GDM1 (cell line): ENCODE measurements at places on chromosomes 3 and 15.

DNA sequence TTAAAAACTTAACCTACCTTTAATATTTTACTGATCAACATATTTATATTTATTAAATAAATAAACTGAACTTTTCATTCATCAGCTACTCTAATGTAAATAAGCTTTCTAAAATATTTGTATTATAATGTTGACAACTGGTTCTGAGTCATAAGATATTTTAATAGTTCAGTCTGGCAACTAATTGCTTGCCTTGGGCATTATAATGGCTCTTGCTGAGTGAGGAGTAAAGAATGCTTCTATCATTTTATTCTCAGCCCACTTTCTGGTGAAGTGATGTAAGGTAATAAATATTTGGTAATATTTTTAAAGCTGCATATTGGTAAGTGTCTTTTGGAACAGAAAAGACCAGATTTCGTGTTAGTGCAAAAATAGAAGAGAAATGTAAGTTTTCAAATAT, 81.5 kb downstream of the DIPK2A start:
- no peak for DNase-seq

- DNase-seq = no peak
These were observed 124.3 kb upstream of the PRICKLE2 start for GRCh38 chr3:64349551-64349950.

- no peak for DNase-seq
These were observed 186.0 kb upstream of the KBTBD8 start for GRCh38 chr3:66812136-66812535.

GRCh38 chr3:171049861-171050444, 23.4 kb upstream of the SLC2A2 start:
- no peak for DNase-seq

- no peak for DNase-seq
These were observed 43.5 kb upstream of the SLC41A3 start for GRCh38 chr3:126127452-126127851.

- DNase-seq = no peak
These were observed 128.2 kb upstream of the PLXNA1 start for GRCh38 chr3:126854666-126855065.

GRCh38 chr15:49075881-49076280, 29.6 kb upstream of the SECISBP2L start:
- no peak for DNase-seq

DNA sequence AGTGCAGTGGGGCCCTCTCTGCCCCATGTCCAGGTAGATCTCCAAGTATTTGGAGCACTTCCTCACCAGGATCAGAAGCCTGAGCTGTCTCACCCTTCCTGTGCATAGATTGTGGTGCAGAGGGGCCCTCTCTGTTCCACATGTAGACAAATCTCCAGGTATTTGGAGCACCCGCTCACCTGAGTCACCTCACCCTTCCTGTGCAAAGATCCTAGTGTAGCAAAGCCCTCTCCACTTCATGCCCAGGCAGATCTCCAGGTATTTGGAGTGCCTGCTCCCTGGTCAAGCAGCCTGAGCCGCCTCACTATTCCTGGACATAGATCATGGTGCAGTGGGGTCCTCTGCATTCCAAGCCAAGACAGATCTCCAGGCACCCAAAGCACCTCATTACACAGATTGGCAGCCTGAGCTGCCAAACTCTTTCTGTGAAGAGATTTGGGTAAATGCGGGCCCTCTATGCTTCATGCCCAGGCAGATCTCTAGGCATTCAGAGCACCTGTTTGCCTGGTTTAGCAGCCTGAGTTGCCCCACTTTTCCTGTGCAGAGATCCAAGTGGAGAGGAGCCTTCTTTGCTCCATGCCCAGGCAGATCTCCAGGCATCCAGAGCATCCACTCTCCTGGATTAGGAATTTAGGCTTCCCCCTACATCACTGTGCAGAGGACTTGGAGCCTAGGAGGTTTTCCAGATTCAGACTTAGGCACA, 249.8 kb downstream of the AGBL1 start:
- DNase-seq = no peak

DNA sequence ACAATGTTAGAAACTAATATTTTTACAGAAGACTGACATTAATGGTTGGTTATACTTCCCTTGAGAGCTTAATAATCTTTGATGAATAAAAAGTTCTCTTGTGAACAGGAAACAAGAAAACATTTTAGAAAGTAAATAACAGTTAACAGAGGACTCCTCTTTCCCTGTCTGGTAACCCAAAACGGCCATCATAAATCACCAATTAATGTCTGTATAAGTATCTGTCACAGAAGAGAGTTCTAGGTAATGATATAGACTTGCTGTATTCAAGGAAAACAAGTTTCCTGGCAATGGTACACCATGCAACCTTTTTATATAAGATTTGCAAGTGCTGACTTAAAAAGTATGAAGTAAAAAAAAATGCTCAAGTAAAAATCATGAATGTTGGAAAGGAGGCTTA, 426.7 kb downstream of the SOX2 start:
- no peak for DNase-seq

DNA sequence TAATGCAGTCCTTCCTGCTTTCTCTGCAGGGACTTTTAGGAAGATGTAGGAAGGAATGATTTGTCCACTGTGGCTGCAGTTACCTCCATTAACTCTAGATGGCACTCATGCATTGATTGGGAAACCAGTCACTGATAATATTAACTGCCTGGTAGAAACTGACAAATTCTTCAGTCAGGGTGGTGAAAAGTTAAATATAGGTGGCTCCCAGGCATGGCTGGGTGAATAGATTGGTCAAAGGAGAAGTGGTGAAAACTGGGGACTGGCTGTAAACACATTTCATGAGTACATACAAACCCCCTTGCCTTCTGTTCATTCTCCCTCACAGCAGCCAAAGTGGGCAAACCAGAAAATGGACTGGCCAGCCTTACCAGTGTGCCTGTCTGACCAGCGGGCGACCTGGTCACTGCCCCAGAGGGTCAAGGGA, 333.4 kb downstream of the THSD4 start:
- no peak for DNase-seq

DNA sequence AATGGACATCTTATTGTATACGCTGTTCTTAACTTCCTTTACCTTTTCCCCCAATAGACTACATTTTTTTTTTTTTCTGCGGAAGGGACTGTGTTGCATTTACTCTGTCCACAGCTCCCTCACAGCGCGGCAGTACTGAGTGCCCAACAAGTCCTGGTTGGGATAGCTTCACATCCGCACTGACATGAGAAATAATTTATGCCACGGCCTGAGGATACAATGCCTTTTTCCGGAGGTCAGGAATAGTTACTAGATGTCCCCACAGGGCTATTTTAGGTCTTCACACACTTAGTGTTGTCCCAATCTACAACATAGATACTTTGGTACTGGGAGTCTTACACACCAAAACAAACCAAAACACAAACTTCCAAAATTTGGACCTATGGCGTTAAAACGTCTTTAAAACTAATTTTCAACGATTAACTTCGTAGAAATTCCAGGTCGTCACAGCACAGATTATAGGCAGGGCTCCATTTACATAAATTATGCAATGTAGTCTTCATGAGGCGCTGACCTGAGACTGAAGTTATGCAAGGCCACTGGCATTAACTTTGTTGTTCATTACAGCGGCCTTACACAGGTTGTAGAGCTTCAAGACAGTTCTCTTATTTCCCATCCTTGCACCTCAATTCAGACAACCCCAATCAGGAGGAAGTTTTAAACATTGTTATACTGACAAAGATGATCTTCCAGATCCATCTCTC, 989 bp upstream of the PPIB start:
- no peak for DNase-seq

- DNase-seq = no peak
These were observed 100.2 kb downstream of the FMN1 start for GRCh38 chr15:33094336-33094735.

DNA sequence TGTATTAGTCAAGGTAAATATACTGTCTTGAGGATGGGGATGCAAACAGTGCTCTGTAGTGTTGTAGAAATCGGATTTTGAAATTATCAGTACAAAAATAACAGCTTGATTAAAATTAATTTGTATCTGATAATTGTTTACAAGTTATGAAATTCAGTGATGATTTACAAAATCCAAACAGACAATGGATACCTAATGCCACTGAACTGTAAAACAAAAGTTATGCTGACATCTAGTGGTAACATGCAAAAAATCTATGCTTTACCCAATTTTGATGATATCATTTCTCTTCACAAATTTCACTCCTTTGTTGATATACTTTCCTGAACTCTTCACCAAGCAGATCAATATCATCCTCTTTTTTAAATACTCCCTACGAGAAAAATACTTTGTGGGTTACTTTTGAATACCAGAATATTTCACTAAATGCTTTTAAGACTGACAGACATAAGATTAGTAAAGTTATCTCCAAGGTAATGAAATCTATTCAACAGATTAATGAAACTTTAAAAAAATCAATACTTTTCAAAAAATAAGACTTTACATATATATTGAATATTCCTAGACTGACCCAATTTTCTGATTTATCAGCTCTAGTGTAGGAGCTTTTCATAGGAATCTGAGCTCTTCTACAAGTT, 36.0 kb downstream of the MNS1 start:
- no peak for DNase-seq

DNA sequence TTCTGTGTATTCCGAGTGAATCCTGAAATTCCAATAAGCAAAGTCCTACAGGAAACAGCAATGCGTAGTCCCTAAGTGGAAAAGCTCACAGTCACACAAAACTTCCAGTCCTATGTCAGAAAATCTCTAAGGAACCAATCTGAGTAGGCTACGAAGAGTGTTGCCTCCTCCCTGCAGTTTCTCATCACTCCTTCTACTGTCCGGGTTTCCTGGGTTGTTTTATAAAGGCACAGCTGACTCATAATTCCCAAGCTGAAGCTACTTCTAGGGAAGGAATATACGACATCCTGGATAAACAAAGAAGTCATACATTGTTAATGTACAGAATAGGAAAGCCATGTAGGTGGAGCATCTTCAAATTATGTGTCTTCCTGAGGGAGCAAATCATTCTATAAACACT, 65.7 kb upstream of the RGMA start:
- no peak for DNase-seq

DNA sequence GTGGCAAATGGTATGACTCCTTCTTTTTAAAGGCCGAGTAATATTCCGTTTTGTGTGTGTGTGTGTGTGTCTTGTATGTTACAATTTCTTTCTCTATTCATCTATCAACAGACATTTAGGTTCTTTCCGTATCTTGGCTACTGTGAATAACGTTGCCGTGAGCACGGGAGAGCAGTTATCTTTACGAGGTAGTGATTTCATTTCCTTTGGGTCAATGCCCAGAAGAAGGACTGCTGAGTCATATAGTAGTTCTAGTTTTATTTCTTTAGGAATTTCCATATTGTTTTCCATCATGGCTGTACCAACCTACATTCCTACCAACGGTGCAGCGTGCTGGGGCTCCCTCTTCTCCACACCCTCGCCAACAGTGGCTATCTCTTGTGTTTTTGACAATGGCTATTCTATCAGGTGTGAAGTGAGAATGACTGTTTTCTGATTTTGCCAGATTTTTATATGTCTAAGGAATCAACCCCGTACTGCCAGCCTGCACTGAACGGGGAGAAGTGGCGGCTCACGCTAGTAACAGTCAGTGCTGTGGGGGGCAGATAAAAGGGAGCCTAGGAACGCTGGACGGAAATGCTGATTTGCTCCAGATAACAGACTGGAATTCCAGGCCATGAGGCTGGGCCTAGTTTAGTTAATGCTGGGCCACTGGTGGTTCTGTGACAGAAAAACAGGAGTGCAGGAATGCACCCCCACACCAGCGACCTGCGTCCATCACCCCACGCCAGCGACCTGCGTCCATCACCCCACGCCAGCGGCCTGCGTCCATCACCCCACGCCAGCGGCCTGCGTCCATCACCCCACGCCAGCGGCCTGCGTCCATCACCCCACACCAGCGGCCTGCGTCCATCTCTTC, 168.1 kb downstream of the XXYLT1 start:
- DNase-seq = no peak

DNA sequence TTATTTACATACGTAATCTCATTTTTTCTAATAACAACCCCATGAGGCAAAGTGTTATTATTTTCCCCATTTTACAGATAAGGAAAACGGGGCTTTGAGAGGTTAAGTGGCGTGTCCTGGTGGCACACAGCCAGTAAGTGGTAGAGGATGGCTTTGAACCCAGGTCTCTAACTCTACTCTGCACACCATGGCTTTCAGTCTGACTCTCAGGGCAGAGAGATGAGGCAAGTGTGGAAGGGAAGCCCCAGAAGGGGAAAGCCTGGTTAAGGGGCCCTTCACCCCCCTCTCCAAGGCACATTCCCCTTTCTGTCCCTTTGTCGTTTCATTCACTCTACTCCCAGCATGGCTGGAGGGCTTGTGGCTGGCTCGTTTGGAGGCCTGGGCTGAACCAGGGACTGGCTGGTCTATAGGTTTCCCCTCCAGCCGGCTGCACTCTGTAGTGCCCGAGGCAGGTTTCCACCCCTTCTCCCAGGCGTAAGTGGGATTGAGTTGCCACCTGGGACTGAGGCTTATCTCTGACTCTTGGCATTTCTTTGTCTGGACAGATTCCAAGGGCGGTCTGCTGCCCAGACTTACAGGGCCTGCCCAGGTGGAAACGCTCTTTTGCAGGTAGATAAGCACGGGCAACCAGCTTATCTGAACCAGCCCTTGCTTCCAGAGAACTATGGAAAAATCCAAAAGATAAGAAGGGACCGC, 12.1 kb downstream of the SEMA4B start:
- DNase-seq = no peak

DNA sequence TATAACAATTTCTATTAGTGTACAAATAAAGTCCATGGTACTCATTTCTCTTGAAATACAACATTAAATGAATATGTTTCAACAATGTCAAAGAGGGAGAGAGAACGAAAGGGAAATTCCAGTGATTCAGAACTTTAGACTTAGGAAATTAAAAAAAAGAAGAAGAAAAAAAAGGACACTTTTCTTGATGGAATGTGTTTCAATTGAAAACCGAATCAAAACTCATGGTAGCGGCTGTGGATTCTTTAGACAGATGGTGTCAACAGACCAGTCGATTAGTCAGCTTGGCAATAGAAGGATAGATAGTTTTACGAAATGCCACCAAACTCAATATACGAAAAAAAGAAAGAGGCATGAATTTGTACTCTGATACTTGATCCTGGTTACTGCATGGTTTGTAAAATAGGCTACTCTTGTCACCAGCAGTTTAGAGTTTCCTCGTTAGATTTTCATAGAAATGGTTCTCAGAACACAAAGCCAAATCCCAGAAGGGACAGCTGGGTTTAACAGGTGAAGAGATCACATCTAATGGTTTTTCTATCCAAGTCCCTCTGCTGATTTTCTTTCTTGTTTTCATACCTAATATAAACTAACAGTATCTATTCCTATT, 793.5 kb downstream of the ROBO1 start:
- no peak for DNase-seq

- DNase-seq = no peak
These were observed 771.4 kb upstream of the CFAP20DC start for GRCh38 chr3:59821274-59821673.

DNA sequence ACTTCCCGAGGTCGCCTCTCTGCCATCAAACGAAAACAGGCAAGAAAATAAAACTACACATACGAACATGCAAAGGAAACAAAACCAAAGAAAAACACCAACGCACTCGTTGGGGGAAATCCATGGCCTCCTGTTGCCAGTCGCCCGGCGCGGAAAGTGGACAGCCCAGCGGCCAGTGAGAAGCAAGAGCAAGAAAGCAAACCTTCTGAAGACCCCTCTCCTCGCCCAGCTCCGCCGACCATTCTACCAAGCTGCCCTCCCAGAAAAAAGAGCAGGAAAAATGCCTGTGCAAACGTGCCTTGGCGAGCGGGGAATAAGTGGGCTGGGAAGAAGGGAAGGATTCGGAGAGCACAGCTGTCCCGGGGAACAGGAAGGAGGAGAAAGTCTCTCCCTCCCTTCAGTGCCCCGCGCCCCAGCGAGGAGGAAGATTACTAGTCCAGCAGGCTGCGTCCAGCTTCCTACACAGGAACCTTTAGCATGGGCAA, 802 bp upstream of the NECTIN3 start:
- no peak for DNase-seq
